Upper lobe of left lung (tissue), 6 donors: ENCODE measurements at places on chromosomes 2 and 18. TPM values are rescaled to one million over a fixed set of nuclear protein-coding genes. Genes with fewer than 3 reads are reported as not detected.

- no peak overlapping the region for H3K4me3 ChIP-seq
- H3K27ac ChIP-seq, result no peak overlapping the region
These were observed 12.0 kb downstream of the SNORC start for GRCh38 chr2:232882085-232882484.

GRCh38 chr18:78774741-78775141 is 204.9 kb upstream of the SALL3 start:
- H3K4me1 ChIP-seq, result no peaks in the 10 kb centered on the region
- H3K36me3 ChIP-seq, result no peaks in the 10 kb centered on the region
- no peak overlapping the region for H3K27ac ChIP-seq
- H3K27me3 ChIP-seq, result no peaks in the 10 kb centered on the region
- H3K4me3 ChIP-seq, result no peak overlapping the region

GRCh38 chr18:13273800-13274199 is 55.2 kb downstream of the LDLRAD4 start:
- no peaks in the 10 kb centered on the region for H3K4me1 ChIP-seq
- DNase-seq, result peak; percentile 15
- no peak overlapping the region for H3K27ac ChIP-seq
- H3K27me3 ChIP-seq, result no peaks in the 10 kb centered on the region
- H3K36me3 ChIP-seq, result no peaks in the 10 kb centered on the region

DNA sequence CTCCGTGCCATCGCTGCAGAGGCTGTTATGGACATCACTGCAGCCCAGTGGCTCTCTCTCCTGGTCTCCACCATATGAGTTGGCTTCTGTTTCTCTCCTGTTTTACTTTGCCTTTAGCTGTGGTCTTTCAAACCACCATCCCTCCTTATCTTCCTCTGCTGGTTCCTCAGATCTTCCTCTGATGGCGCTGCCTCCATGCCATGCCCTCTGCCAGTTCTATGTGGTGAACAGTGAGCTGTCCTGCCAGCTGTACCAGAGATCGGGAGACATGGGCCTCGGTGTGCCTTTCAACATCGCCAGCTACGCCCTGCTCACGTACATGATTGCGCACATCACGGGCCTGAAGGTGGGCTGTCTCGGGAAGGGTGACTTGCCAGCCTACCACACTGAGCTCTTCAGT is 13.1 kb downstream of the TYMS start:
- peaks cover 44% of the 10 kb centered on the region for H3K36me3 ChIP-seq
- no peaks in the 10 kb centered on the region for H3K27me3 ChIP-seq
- no peaks in the 10 kb centered on the region for H3K4me1 ChIP-seq
- DNase-seq, result no peak
- H3K4me3 ChIP-seq, result no peak overlapping the region

- no peak for DNase-seq
- H3K27ac ChIP-seq, result no peak overlapping the region
- no peak overlapping the region for H3K4me3 ChIP-seq
- peaks cover 35% of the 10 kb centered on the region for H3K36me3 ChIP-seq
- H3K4me1 ChIP-seq, result no peaks in the 10 kb centered on the region
These were observed 32.5 kb downstream of the SLC66A3 start for GRCh38 chr2:11187731-11188130.

- H3K27me3 ChIP-seq, result no peaks in the 10 kb centered on the region
- no peak overlapping the region for H3K27ac ChIP-seq
- no peaks in the 10 kb centered on the region for H3K36me3 ChIP-seq
- no peaks in the 10 kb centered on the region for H3K4me1 ChIP-seq
- no peak for DNase-seq
These were observed 93.2 kb upstream of the CABLES1 start for GRCh38 chr18:23042133-23042532.

DNA sequence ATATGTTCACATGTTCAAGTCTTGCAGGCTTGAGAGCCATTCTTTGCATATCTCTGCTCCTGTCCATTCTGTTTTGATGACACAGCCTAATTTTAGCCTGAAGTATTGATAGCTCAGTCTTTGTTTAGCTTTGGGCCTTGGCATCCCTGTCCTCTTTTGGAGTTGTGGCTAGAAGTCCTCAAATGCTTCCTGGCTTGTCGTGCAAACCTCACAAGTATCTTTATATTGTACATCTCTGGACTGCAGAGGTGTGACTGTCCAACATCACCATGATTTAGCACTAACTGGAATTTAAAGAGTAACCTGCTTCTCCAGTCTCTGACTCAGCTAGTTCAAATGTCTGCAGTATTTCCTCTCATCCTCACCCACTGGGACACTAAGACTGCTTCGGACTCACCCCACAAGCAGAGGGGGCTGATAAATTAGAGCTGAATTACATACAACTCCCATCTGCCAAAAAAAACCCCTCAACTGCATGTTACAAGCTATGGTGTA is 11.7 kb downstream of the PFN4 start:
- no peaks in the 10 kb centered on the region for H3K4me1 ChIP-seq
- no peak for DNase-seq
- H3K36me3 ChIP-seq, result no peaks in the 10 kb centered on the region
- no peaks in the 10 kb centered on the region for H3K27me3 ChIP-seq

GRCh38 chr2:137992039-137992646 is 27.9 kb downstream of the HNMT start:
- no peaks in the 10 kb centered on the region for H3K36me3 ChIP-seq
- no peaks in the 10 kb centered on the region for H3K4me1 ChIP-seq
- H3K4me3 ChIP-seq, result no peak overlapping the region
- no peaks in the 10 kb centered on the region for H3K27me3 ChIP-seq
- H3K27ac ChIP-seq, result no peak overlapping the region

- no peak overlapping the region for H3K4me3 ChIP-seq
- DNase-seq, result no peak
- H3K27me3 ChIP-seq, result no peaks in the 10 kb centered on the region
- no peaks in the 10 kb centered on the region for H3K4me1 ChIP-seq
- H3K27ac ChIP-seq, result no peak overlapping the region
These were observed 78.6 kb downstream of the BARD1 start for GRCh38 chr2:214730800-214731407.

GRCh38 chr2:160721089-160722040 is 227.8 kb upstream of the RBMS1 start:
- no peak for DNase-seq
- H3K4me1 ChIP-seq, result no peaks in the 10 kb centered on the region
- H3K27me3 ChIP-seq, result no peaks in the 10 kb centered on the region
- H3K4me3 ChIP-seq, result no peak overlapping the region
- no peak overlapping the region for H3K27ac ChIP-seq

GRCh38 chr2:14422426-14422825 is 210.1 kb upstream of the LRATD1 start:
- H3K27ac ChIP-seq, result no peak overlapping the region
- no peak overlapping the region for H3K4me3 ChIP-seq
- H3K27me3 ChIP-seq, result no peaks in the 10 kb centered on the region
- DNase-seq, result no peak
- H3K4me1 ChIP-seq, result no peaks in the 10 kb centered on the region

DNA sequence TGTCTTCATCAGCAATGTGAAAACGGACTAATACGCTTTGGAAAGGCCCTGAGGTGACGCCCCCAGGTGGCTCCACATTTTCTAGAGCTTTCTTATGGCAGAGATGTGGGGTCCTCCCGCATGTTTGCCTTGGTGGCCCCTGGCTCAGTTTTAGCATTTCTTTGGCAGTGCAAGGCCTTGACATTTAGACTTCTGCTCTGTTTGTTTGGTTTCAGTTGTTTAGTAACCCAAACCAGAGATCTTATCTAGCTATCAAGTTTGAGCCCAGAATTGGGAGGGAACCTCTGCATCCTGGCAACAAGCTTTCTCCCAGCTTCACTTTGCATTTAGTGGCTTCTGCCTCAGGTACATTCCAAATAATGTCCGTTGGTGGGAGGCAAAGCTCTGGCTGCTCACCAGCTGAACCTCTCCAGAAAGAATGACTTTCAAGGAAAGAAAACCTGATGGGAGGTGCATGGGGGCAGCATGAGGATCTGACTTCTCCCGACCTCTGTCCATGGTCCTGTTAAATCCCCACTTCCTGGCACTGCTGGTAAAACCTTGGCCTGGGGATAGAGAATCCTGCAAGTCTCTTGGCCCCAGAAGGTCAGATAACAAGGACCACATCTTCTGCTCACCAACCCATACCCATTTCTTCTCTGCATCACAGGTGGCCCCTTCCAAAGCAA is 12.0 kb upstream of the MBP start:
- no peaks in the 10 kb centered on the region for H3K27me3 ChIP-seq
- no peaks in the 10 kb centered on the region for H3K36me3 ChIP-seq
- H3K4me1 ChIP-seq, result peaks cover 11% of the 10 kb centered on the region

- no peaks in the 10 kb centered on the region for H3K36me3 ChIP-seq
- no peaks in the 10 kb centered on the region for H3K4me1 ChIP-seq
- H3K27ac ChIP-seq, result no peak overlapping the region
These were observed 81.5 kb upstream of the YWHAQ start for GRCh38 chr2:9712263-9712662.

DNA sequence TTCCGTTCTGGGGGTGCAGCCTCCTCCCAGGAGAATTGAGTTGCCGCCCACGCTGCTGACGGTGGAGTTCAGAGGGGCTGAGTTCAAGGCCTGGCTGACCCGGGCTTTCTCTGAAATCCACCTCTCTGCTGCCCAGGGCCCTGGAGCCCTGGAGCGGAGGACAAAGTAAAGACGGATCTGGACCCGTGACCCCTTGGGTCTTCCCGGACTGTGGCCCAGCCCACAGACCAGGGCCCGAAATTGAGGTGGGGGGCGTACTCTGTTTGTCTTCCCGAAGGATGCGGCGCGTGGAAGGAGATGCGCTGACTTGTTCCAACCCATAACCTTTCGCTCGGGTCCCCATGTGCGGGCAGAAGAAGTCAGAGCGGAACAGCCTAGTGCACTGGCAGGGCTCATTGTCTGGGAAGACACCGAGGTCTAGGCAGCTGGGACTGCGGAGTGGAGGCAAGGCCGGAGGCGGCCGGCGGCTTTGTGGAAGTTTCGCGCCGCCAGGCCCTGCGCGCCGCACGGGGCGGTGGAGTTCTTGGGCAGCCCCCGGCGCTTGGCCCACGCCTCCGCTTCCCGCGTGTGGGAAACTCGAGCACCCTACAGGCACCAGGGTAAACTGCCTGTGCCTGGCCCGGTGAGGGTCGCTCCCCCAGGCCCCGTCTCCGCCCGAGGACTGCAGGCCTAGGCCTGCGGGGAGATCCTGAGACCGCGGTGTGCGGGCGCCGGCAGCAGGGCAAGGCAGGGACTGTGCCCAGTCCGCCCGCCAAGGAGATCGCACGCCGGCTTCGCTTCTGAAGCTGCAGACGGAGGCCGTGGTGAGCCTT is 9.8 kb downstream of the POU3F3 start:
- H3K4me1 ChIP-seq, result peaks cover 8% of the 10 kb centered on the region
- no peak overlapping the region for H3K27ac ChIP-seq
- no peak overlapping the region for H3K4me3 ChIP-seq
- no peaks in the 10 kb centered on the region for H3K36me3 ChIP-seq
- no peak for DNase-seq

GRCh38 chr2:43100883-43101662 is 125.3 kb downstream of the ZFP36L2 start:
- DNase-seq, result no peak
- no peaks in the 10 kb centered on the region for H3K27me3 ChIP-seq
- H3K36me3 ChIP-seq, result no peaks in the 10 kb centered on the region
- peaks cover 30% of the 10 kb centered on the region for H3K4me1 ChIP-seq
- peak overlapping the region; percentile 86 for H3K27ac ChIP-seq

DNA sequence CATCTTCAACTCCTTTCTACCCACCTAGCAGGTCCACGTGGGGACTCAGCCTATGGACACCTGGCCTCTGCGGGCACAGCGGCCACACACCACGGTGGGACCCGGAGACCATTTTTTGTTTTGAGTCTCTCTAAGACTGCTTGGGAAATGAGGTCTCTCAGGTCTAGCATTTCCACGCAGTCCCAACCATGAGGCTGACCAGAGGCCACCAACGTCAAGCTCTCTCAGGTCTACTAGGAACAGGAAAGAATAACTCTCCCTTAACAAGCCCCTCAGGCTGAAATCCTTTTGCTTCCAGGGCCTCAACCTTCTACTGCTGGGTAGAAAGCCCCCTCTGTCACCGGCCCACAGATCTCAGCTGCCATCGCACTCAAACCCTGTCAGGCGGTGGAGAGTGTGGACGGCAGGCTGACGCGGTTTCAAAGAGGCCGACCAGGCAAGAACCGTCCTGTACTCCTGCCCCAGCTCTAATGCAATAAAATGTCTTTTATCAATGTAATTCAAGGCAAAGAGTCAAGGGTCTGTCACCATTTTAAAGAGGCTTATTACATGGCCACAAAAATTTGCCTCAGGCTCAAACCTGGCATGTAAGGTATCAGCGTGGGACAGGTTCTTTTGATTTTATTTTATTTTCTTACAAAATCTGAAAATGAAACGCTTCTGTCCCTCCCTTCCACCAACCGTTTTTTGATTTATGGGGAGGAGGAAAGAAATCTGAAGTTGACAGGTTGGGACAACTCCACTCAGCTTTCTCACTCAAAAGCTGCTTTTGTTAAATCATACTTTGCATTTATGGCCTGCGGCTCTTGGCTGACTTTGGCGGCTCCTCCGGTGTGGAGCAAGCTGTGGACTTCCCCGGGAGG is 74.0 kb downstream of the BCL11A start:
- no peak for DNase-seq
- H3K36me3 ChIP-seq, result no peaks in the 10 kb centered on the region
- no peak overlapping the region for H3K4me3 ChIP-seq
- no peak overlapping the region for H3K27ac ChIP-seq
- H3K27me3 ChIP-seq, result no peaks in the 10 kb centered on the region
- H3K4me1 ChIP-seq, result peaks cover 34% of the 10 kb centered on the region

GRCh38 chr2:202695166-202695565 is 60.4 kb downstream of the FAM117B start:
- DNase-seq, result no peak
- H3K36me3 ChIP-seq, result no peaks in the 10 kb centered on the region
- H3K4me1 ChIP-seq, result no peaks in the 10 kb centered on the region
- H3K4me3 ChIP-seq, result no peak overlapping the region
- no peaks in the 10 kb centered on the region for H3K27me3 ChIP-seq

DNA sequence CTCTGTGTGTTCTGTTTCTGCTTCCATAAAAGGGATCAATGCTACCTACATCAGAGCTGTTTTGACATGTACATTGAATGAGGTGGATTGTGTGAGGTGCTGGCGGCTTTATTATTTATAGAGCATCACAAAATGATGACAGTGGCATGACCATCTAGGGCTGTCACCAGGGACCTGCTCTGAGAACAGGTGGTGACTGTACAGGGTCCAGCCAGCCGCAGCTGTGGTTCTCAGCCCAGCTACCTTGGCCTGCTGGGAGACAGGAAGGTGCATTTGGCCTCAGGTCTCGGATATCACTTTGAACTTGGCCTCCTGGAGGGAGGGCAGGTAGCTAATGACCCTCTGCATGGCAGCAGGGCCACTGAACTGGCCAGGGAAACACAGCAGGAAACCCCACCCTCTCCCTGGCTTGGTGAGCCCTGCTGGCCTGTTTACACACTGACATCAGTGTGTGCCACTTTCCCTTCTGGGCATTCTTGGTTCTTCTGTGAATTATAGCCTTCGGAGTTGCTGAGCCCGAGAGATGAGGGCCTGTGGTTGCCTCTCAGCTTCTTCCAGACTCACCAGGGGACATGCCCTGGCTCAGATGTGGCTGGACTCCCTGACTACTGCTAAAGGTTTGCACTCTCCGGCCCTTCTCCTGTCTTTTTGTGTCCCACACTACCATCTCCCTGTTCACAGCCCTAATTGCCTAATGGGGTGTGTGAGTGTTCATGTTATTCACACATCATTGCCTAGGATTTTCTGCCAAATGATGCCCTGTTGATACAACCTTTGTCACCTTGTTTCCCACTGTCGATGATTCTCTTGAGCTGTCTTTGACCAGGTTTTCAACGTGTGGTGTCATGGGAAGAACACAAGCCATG is 109.2 kb upstream of the RAB12 start:
- H3K27me3 ChIP-seq, result no peaks in the 10 kb centered on the region
- H3K4me1 ChIP-seq, result peaks cover 5% of the 10 kb centered on the region
- no peak for DNase-seq
- no peak overlapping the region for H3K27ac ChIP-seq
- no peak overlapping the region for H3K4me3 ChIP-seq

AMER3 gene
- total RNA-seq, result not detected

RNF149 gene
- 104 TPM for total RNA-seq

NT5C1B gene
- not detected for total RNA-seq

OR6B2 gene
- not detected for total RNA-seq

CFC1 gene
- 0.34 TPM for total RNA-seq

LYG2 gene
- total RNA-seq, result not detected

LRRTM1 gene
- total RNA-seq, result 0.22 TPM

ITGB1BP1 gene
- 75.5 TPM for total RNA-seq

LIPG gene
- total RNA-seq, result 12.2 TPM
